Cerebellum (tissue), 4 donors: ENCODE measurements at places on chromosomes 13 and 19.

DNA sequence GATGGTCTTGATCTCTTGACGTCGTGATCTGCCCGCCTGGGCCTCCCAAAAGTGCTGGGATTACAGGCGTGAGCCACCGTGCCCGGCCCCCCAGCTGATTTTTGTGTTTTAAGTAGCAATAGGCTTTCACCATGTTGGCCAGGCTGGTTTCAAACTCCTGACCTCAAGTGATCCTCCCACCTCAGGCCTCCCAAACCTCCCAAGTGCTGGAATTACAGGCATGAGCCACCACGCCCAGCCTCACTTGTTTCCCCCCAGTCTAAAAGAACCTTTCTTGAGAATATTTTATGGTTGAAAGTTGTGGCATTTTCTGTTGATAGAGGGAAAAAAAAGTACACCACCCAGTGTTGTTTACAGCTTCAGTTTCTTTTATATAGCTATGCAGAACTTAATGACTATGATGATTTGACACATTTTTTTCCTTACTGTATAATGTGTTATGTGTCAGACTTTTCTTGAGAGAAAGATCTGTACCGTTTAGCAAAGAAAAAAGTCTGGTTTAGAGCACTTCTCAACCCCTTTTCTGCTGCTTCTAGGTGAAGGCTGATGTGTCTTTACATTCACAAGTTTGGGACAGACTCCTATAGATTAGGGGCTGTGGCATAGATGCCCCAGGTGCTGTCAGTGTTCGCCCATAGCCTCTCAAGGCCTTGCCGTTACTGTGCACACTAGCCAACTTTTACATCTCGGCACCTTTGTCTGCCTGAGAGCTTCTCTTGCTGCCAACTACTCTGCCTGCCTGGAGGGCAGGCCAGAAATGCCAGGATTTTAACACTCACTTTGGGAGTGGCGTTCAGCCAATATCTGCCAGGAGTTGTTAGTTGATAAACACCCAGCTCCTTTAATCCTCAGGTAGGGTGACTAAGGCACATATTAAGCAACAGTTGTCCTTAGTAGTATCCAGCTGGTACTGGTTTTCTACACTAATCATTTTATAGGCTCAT lies 33.0 kb downstream of the KCTD4 start:
- no peak for DNase-seq

DNA sequence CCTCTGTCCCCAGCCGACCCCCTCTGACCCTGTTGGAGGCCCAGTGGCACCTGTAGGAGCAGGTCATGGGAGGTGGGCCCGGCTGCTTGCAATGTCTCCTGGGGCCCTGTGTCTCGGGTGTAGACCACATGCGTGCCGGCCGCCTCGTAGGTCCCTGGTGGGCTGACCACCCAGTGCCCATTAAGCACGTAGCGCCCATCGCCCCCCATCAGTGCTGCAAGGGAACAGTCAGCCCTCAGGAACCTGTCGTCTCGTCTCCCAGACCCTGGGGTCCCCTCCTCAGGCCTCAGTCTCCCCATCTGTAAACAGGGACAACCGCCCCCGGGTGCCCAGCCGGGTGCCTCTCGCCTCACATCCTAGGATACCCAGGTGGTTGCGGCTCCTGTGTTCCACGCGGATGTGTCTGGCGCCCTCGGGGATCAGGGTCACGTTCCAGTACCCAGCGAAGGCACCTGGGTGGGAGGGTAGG lies 5.6 kb downstream of the ADAMTSL5 start:
- DNase-seq: no peak

- DNase-seq: no peak
These were observed 289.2 kb downstream of the KLF12 start for GRCh38 chr13:73844986-73845385.

DNA sequence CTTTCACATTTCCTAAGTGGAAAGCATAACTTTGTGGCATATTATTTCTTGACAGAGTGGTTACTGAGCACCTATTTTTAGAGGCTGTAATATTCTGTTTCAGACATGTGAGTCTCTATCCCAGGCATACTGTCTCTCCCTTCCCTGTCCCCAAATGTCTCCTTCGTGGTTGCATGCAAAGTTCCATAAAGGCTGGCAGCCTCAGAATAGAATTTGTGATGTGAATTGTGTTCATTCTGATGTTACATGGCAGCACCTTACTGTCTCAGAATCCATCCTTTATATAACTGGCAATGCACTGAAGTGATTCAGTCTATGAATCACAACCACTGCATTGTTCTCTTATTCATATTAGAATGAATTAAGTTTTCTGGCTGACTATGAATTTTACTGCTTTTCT lies 89.0 kb upstream of the SLC7A1 start:
- DNase-seq: no peak

DNA sequence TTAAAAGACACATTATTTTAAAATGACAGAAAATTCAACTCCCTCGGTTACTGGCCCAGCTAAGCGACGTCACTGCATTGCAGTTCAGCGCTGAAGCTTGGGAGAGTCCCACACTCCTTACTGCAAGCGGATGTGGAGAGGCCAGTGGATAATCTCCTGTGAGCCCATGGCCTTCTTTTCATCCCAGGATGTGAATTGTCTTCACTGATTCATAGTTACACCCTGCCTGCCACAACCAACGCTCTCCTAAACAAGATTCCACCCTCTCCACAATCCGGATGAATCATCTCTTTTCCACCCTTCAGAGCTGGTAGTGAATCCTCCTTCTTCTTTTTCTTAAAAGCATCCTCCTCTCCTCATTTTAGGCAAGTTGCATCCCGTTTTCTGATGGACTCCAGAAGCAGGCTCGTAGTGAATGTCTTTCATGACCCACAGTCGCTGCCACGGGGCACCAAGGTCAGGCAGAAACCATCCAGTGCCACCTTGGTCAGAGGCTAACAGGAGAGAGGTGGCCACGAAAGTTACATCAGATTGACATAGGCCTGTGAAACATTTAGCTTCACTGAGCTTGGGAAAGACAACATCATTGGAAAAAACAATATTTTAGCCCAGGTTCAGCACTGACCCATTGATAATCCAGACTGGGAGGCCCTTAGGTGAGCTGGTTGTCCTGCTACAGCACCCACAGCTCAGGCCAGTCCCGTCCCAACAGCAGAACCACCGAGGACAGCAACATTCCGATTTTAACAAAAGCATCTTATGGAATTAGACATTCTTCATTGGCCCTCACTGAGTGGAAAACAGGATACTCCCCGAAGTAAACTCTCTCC lies 2.0 kb downstream of the GJB2 start:
- DNase-seq: no peak

- DNase-seq: no peak
These were observed 499 bp downstream of the LSM7 start for GRCh38 chr19:2327773-2328400.

GRCh38 chr19:9175326-9175725 lies 3.5 kb upstream of the OR7D2 start:
- no peak for DNase-seq

DNA sequence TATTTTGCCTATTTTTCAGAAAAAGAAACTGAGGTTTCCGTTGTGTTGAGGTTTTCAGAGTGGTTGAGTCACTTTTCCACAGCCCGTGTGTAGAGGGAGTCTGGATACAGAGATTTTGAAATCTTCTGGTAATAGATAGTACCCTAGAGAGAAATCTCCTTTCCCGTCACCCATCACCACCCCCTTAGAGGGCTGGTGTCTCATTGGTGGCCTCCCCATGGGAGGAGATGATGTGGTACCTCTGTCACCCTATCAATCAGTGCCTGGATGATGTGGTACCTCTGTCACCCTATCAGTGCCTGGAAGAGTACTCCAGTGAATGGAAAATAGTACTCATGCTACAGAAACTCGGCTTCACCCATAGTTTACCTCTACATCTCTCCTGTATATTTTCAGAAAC lies 42.2 kb upstream of the SERP2 start:
- no peak for DNase-seq

- DNase-seq: no peak
These were observed 10.6 kb downstream of the KCNN1 start for GRCh38 chr19:17977488-17977887.

DNA sequence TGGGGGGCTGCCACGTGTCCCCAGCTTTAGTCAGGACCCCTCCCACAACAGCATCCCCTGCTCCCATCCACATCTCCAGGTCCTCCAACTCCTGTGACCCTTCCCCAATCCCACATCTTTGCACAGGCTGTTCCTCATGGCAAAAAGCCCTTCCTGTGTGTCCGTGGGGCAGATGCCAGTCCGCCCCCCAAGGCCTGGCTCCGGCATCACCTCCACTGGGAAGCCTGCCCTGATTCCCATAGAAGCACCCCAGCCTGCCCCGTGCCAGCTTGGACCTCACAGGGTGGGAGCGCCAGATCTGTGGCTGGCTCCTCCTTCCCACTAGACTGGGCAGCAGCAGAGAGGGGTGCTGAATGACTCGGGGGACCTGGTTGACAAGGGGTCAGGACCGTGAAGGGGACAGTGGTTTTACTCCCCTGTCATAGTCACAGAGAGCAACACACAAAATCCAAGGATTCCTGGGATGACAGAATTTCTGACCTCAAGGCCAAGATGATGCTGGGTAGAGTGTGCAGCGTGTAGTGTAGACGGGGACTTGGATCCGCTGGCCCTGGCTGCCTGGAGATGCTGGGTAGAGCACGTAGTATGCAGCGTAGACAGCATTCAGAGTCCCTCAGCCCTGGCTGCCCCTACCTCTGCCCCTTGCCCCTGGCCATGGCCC lies 13.3 kb downstream of the KLF2 start:
- DNase-seq: no peak

DNA sequence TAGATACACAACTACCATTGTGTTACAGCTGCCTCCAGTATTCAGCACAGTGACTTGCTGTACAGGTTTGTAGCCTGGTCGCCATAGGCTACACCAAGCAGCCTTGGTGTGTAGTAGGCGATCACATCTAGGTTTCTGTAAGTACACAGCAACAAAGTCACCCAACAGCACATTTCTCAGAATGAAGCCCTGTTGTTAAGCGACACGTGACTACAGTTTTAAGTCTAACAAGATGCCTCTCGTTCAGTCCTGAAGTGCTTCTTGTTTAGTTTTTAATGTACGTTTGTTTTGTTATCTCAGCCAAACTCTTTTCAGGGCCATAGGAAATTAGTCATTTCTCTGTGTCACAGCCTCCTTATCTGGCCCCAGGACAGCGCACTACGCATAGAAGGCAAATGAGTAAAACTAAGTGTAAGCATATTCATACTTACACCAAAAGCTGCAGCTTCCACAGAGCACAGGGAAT lies 50.0 kb upstream of the GPR183 start:
- DNase-seq: no peak

GRCh38 chr13:110436276-110436675 lies 125.2 kb downstream of the RAB20 start:
- DNase-seq: no peak

GRCh38 chr19:13872695-13873389 lies 4.1 kb upstream of the NANOS3 start:
- no peak for DNase-seq
